ENCODE measurements at places on chromosomes 4 and X.
A peak's percentile ranks its signal among the peaks of the same experiment; 100 is the strongest.

GRCh38 chr4:150382028-150382427, 199.9 kb upstream of the MAB21L2 start:
- no peak for DNase-seq

DNA sequence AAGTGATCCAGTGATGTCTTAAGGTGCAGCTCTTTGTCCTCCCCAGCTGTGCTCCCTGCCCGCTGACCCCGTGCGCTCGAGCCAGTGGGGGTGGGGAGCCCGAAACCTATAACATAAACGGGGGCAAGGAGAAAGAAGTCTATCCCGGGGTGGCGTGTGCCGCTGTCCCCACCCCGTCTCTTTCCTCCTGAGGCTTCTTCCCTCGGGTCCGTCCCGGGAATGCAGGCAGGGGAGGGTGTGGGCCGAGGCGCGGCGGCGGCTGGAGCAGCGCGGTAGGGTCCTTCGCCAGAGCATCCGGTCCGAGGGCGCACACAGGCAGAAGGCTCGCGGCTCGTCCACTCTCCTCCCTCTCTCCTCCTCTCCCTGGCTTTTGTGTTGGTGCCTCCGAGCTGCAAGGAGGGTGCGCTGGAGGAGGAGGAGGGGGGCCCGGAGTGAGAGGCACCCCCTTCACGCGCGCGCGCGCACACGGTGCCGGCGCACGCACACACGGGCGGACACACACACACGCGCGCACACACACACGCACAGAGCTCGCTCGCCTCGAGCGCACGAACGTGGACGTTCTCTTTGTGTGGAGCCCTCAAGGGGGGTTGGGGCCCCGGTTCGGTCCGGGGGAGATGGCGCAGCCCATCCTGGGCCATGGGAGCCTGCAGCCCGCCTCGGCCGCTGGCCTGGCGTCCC, at the start of gene RAB33A:
Gene RAB33A, plus strand, starts transcription at position 517 of the 681 bp plus-strand sequence. Its CDS starts 101 bp downstream, at position 618.
- DNase-seq: peak; percentile 55

GRCh38 chr4:17511051-17511450, 839 bp downstream of the QDPR start:
- DNase-seq: no peak

- DNase-seq: no peak
Measured at GRCh38 chr4:37917388-37917787, 26.5 kb downstream of the TBC1D1 start.

DNA sequence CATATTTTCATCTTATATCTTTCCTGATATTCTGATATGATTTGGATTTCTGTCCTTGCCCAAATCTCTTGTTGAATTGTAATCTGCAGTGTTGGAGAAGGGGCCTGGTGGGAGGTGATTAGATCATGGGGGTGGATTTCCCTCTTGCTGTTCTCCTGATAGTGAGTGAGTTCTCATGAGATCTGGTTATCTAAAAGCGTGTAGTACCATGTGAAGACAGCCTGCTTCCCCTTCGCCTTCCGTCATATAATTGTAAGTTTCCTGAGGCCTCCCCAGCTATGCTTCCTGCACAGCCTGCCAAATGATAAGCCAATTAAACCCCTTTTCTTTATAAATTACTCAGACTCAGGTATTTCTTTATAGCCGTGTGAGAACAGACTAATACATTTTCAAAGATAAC, 77.2 kb downstream of the ANKRD50 start:
- no peak for DNase-seq
